ENCODE measurements at places on chromosomes 2 and 18. TPM values are rescaled to one million over a fixed set of nuclear protein-coding genes. Genes with fewer than 3 reads are reported as not detected.

DNA sequence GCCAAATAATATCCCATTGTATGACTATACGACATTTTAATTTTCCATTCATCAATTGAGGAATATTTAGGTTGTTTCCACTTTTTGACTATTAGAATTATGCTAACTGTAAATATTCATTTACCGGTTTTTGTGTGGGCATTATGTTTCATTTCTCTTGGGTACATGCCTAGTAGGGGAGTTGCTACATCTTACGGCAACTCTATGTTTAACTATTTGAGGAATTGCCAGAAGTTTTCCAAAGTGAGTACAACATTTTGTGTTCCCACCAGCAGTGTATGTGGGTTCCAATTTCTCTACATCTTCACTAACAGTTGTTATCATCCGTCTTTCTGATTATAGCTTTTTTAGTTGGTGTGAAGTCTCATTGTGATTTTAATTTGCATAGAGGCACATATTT lies 1.6 kb upstream of the KDSR start:
- no peak for DNase-seq

DNA sequence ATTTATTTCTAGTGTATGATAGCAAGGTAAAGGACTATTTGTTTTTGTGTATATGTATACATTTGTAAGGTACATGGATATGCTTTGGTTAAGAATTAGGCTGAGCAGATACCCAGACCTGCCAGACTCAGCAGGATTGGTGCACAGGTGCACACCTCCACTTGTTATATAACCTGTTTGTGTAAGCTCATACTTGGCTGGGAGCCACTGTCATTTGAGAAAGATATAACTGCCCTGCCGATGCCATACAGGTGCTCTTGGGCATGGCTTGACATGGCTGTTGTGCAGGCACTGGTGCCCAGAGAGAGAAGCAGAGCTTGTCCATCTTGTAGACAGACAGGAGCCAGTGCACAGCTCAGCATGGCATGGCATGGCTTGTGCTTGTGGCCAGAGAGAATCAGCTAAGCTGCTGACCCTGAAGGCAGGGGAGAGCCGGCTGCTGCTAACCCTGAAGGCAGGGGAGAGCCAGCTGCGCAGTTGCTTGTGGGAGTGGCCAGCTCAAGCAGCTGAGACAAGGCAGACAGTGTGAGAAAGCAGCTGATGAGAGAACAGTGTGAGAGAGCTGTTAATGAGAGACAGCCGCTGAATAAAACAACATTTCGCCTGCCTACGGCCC lies 136.5 kb downstream of the RNF144A start:
- DNase-seq: no peak

DNA sequence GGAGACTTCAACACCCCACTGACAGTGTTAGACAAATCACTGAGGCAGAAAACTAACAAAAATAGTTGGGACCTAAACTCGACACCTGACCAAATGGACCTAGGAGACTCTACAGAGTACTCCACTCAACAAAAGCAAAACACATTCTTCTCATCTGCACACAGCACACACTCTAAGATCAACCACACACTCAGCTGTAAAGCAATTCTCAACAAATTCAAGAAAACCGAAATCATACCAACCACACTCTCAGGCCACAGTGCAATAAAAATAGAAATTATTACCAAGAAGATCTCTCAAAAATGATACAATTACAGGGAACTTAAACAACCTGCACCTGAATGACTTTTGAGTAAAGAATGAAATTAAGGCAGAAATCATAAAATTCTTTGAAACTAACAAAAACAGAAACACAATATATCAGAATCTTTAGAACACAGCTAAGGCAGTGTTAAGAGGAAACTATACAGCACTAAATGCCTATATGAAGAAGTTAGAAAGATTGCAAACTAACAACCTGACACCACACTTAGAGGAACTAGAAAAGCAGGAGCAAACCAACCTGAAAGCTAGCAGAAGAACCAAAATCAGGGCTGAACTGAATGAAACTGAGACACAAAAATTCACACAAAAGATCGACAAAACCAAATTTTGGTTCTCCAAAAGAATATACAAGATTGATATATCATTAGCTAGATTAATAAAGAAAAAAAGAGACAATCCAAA lies 46.3 kb downstream of the RTTN start:
- DNase-seq: no peak

- no peak for DNase-seq
Observed at GRCh38 chr18:50791599-50792438, 28.0 kb downstream of the MRO start.

DNA sequence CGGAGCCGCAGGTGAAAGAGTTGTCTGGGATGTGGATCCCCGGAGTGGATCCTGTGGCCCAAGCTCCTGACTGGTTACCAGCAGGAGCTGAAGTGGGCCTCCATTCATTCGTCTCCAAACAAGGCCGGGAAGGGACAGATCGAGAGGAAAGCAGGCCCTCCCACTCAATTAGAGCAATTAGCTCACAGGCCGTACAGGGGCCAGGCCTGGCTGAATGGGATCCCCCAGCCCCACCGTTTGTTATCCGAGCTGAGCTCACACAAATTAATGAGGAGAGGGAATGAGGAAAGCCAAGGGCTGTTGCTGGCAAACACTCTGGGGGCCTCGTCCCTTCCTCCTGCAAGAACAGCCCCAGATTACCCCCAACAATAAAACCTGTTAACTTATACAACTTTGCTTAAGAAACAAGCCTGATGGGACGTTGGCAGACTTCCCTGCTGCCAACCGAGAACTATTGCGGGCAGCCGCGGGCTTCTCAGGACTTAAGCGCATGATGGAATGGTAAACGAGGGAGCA lies 338.0 kb downstream of the BCL11A start:
- no peak for DNase-seq

DNA sequence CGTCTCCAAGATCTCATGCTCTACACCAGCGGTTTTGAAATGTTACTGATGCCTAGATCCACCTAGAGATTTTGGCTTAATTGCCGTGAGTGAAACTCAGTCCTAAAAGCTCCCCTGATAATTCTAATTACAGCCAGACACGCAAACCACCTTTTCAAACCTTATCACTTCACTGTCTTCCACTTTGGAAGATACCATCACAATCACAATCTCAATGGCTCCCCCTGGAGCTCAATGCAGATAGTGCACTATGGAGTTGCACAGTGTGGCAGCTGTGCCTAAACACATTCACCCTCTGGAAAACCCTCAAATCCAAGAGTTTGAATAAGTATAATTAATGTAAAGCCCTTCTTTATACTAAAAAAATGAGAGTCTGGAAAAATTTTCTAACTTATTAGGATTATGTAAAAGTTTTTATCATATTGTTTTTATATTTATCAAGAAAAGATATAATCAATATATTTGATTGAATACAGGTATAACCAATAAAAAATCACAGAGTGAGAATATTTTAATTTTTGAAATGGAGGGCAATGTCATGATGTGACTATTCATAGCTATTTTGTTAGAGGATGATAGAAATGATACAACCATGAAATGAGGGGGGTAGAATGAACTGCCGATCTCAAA lies 102.9 kb upstream of the SLC8A1 start:
- DNase-seq: peak; percentile 49

DNA sequence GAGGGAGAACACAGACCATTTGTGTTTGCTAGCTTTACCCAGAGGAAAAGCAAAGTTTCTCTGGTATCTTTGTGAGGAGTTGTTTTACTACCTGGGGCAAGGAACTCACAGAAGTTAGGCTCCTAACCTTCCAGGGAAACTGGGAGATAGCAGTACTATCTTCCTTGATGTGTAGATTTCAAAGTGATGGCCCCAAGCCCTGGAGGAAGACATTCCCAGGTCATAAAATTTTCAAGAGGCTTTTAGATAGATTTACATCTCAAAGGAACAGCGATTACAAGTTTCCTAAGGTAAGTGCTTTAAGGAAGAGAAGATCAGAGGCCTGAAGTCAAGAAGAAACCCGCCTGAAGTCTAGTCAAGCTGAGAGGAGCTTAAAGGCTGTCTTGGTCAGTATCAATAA lies 1187.8 kb upstream of the TMEFF2 start:
- no peak for DNase-seq

DNA sequence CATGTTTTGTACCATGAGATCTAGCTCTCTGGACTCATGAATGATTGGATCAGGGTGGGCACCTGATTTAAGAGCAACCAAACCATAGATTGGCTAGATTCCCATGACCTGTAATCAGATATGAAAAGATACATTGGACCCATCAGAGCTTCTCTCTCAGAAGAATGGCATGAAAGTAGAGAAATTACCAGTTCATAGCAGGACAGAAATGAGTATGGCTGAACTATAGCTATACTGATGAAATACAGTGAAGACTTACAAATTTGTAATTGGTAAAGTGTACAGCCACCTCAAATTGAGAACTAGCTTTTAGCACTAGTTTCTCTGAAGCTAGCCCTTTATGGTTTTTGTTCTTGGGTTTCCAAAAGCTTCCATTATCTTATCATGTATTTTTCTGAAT lies 19.0 kb upstream of the EML4 start:
- DNase-seq: no peak

GRCh38 chr2:56749152-56749752 lies 565.5 kb downstream of the CCDC85A start:
- peak; percentile 67 for DNase-seq

GRCh38 chr2:165820296-165820695 lies 26.2 kb upstream of the GALNT3 start:
- no peak for DNase-seq

GRCh38 chr2:149119368-149119767 lies 80.9 kb downstream of the LYPD6B start:
- no peak for DNase-seq

DNA sequence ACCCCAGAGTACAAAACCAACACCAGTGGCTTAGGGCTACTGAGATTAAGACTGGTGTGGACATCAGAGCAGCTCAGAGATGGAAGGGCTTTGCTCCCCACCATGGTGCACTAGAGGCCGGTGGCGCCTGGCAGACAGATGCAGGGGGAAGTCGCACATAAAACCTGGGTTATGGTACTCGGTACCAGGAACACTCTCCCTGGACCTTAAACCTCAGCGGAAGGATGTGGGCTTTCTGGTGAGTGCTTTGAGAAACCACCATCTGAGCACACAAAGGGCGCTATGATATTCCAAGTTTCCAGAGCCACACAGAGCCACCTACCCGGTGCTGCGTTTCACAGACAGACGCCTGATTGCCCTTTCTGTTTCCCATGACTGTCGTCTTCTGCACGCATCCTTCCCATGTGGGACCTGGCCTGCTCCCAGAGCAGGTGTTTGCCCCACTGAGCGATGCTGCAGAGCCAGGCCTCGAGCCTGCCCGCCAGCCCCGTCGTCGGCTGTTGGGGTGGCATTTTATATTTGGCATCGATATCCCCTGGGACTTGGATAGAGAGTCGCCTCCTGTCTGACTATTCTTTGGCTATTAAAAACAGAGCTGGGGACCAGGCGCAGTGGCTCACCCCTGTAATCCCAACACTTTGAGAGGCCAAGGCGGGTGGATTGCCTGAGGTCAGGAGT lies 89.5 kb upstream of the ODC1 start:
- DNase-seq: no peak

DNA sequence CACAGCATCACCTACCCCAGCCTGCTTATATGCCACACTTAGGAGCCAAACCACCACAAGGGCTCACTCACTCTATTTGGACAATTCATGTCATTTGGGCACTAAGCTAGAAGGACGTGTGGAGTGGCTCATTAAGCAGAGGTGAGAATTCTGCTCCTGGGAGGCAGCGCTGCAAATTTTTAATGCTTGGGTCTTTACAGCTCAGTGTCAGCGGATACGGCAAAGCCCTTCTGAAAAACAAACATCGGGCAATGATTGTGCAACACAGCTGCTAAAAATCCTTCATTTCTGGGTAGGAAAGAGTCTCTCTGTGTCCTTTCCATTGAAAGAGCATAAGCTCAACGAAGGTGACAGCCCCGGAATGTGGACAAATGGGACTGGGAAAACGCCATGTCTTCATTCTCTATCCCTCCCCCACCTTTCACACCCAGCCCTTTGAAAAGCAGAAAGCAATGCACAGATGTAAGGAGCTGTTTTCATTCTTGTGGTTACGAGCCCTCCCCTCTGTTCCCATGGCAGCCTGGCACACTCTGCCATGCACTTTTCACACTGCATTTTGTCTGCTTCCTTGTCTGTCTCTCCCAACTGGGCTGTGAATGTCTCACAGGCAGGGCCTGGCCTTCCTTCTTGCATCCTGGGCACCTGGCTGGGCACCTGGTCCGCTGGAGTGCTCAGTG lies 16.0 kb downstream of the TMEM177 start:
- peak; percentile 37 for DNase-seq

- DNase-seq: no peak
Observed at GRCh38 chr2:176818617-176819016, 394.0 kb upstream of the HNRNPA3 start.

DNA sequence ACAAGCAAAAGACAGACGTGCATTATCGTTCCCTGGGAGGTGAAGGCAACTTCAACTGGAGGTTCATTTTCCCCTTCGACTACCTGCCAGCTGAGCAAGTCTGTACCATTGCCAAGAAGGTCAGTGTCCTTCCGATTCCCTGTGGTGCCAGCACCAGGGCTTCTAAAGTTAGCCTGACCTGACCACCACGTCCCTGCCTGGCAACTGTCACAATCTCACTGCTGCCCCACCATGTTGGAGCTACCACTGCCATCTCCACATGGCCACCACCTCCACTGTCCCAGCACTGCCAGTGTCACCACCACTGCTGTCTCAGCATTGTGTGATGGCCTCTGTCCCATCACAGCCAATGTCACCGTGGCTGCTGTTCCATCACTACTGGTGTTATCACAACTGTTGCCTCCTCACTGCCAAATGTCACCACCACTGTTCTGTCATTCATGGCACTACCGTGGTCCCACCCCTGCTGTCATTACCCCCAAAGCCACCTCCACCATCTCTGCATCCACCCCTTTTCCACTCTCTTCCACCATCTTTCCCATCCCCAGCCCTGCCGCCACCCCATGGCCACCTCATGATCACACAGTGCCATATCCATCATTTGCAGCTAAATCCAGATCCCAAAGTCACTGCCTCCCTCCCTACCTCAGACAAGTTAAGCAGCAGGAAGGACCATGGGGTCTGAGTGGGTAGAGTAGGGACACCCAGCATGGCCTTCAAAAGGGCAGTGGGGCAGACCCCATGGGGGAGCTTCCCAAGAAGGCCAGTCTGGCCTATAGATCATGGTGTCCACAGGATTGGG lies 216.5 kb downstream of the DYSF start:
- DNase-seq: no peak

RIT2 gene
- total RNA-seq: not detected

FAP gene
- 0.26 TPM for total RNA-seq

ST8SIA5 gene
- total RNA-seq: not detected

SGPP2 gene
- 9.7 TPM for total RNA-seq

CD302 gene
- 0.13 TPM for total RNA-seq

ARHGEF33 gene
- 0.38 TPM for total RNA-seq

CSRNP3 gene
- total RNA-seq: 0.26 TPM

SCG2 gene
- 0.13 TPM for total RNA-seq

PDE1A gene
- 0.13 TPM for total RNA-seq

All from bronchial epithelial cell (primary cell).